ENCODE measurements at places on chromosomes 6 and 20. TPM values are rescaled to one million over a fixed set of nuclear protein-coding genes. Genes with fewer than 3 reads are reported as not detected.

The MAPK14 gene
- 48.8 TPM for total RNA-seq

The TFAP2D gene
- total RNA-seq, result not detected

The ARMC2 gene
- 0.56 TPM for total RNA-seq

The EFHC1 gene
- total RNA-seq, result 2.6 TPM

The BNIP5 gene
- not detected for total RNA-seq

The NHSL1 gene
- 21.5 TPM for total RNA-seq

The FAM83B gene
- total RNA-seq, result 35.7 TPM

The APOM gene
- 3.9 TPM for total RNA-seq

The HLA-DQB1 gene
- total RNA-seq, result 2.0 TPM

The RUNX2 gene
- total RNA-seq, result 2.5 TPM

The RIPPLY2 gene
- total RNA-seq, result not detected

The PARD6B gene
- 4.3 TPM for total RNA-seq

The LRRC73 gene
- total RNA-seq, result 0.21 TPM

The CCR6 gene
- not detected for total RNA-seq

The GRM1 gene
- total RNA-seq, result 0.65 TPM

The COL21A1 gene
- 0.42 TPM for total RNA-seq

The NKX2-2 gene
- total RNA-seq, result not detected

The EDN1 gene
- 8.1 TPM for total RNA-seq

The TNFRSF21 gene
- total RNA-seq, result 157 TPM

The SALL4 gene
- 0.05 TPM for total RNA-seq

The XKR7 gene
- total RNA-seq, result not detected

The HRH3 gene
- not detected for total RNA-seq

The HBS1L gene
- total RNA-seq, result 50.5 TPM

The STMND1 gene
- not detected for total RNA-seq

The PRR18 gene
- total RNA-seq, result not detected

The ARHGAP18 gene
- 5.6 TPM for total RNA-seq

The HFE gene
- total RNA-seq, result 8.0 TPM

The EPPIN gene
- not detected for total RNA-seq

The GPR6 gene
- not detected for total RNA-seq

The PRSS35 gene
- total RNA-seq, result 0.07 TPM

The PSMB9 gene
- total RNA-seq, result 1.6 TPM

The DEFB132 gene
- total RNA-seq, result not detected

The ITPA gene
- total RNA-seq, result 43.9 TPM

The LY6G6D gene
- total RNA-seq, result not detected

The SAPCD1 gene
- 0.63 TPM for total RNA-seq

The SGK2 gene
- total RNA-seq, result not detected

The TGM3 gene
- total RNA-seq, result 0.14 TPM
